Subcutaneous preadipocyte (primary cell): ENCODE measurements at places on chromosomes 1 and 21. TPM values are rescaled to one million over a fixed set of nuclear protein-coding genes. Genes with fewer than 3 reads are reported as not detected.

EDEM3 gene
- 67.2 and 95.0 TPM in 2 replicates for total RNA-seq

TPTE gene
- not detected in 2 replicates for total RNA-seq

HSD17B7 gene
- 32.0 and 44.4 TPM in 2 replicates for total RNA-seq

SLC6A17 gene
- under 0.01 and 0.20 TPM in 2 replicates for total RNA-seq

CELA2A gene
- total RNA-seq: not detected in 2 replicates

PCBP3 gene
- total RNA-seq: 15.1 and 42.6 TPM in 2 replicates

NBPF10 gene
- total RNA-seq: 1.5 and 4.3 TPM in 2 replicates

DDX20 gene
- 12.5 and 20.5 TPM in 2 replicates for total RNA-seq

BGLAP gene
- 0.37 and 0.39 TPM in 2 replicates for total RNA-seq

RNU1-1 gene
- total RNA-seq: under 0.01 TPM in 2 replicates

ADCY10 gene
- total RNA-seq: under 0.01 and 0.39 TPM in 2 replicates

GJA9 gene
- total RNA-seq: under 0.01 TPM in 1 of 2 replicates, not detected in the other

DDX59 gene
- 9.6 and 10.2 TPM in 2 replicates for total RNA-seq

S100A10 gene
- 147 and 245 TPM in 2 replicates for total RNA-seq

PRR9 gene
- total RNA-seq: not detected in 2 replicates

IGSF3 gene
- 0.39 and 1.5 TPM in 2 replicates for total RNA-seq

NES gene
- total RNA-seq: 23.9 and 59.2 TPM in 2 replicates

PGLYRP3 gene
- not detected in 2 replicates for total RNA-seq

KCNA3 gene
- under 0.01 and 0.37 TPM in 2 replicates for total RNA-seq
